ENCODE measurements at places on chromosomes 2 and 18.

- DNase-seq = peak; percentile 40
Measured at GRCh38 chr2:230052299-230052698, 16.4 kb downstream of the SLC16A14 start.

GRCh38 chr2:9095690-9096089 is 92.2 kb upstream of the MBOAT2 start:
- DNase-seq = peak; percentile 65

- DNase-seq = no peak
Measured at GRCh38 chr18:63306819-63307550, 12.6 kb downstream of the BCL2 start.

GRCh38 chr2:31237348-31238017 is 3.5 kb downstream of the EHD3 start:
- DNase-seq = no peak

GRCh38 chr18:58205443-58206160 is 161.6 kb downstream of the NEDD4L start:
- peak; percentile 86 for DNase-seq

DNA sequence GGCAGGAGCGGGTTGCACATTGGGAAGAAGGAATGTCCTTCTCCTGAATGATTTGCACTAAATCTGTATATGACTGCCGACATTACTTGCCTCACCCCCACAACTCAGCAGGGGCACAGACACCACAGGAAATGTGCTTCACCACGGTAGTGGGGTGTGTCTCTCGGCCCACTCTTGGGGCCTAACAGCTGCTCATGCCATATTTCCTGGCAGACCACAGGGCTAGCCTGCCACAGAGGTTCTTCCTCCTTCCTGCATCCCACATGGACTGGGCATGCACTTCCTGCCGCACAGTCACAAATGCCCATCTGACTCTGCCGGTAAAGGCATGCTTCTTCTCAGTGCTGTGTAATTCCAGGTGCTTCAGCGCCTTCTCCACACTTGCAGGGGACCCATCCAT is 10.3 kb upstream of the PAPOLG start:
- DNase-seq = peak; percentile 3

DNA sequence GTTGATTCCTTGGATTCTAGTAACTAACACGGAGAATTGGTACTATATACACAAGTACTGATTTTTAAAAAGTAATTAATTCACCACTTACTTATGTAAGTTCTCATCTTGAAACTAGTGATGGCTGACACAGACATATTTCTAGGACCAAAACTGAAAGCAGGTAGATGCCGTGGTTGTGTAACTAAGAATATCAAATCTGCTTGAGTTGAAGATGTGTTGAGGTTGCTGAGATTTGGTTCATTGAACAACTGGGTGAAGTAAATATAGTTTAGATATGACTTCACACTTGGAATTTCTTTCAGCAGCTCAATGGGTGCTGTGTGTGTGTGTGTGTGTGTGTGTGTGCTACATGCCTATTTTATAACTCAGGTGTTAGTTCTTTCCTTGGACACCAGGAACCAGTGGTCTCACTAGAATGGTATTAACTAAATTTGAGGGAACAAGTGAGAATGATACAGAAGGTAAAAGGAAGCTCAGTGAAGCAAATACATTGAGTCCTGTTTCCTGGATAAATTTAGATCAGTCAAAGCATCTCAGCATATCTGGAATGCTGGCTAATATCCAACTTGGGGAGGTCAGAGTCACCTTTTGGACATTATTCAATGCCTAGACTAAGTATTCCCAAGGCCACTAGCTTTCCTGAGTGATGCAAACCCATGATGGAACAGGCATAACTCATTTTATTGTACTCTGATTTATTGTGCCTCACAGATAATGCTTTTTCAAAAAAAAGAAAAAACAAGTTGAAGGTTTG is 110.7 kb upstream of the ZEB2 start:
- no peak for DNase-seq

DNA sequence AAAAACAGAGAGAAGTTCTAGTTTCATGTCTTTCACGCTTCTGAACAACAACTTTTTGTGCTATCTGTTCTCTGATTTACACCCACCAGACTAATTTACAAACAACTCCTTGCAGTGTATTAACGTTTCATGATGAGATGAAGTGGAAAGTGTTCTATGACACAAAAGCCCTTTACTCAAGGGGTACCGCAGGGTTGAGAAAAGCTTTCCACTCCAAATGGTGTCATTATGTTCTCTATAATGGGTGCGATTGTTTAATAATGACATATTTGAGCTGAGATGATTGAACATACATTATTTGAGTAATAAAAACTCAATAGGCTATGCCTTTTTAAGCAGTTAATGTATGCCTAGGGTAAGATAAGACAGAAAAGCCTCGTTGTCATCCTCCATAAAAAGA is 76.3 kb downstream of the ACTR3 start:
- no peak for DNase-seq

DNA sequence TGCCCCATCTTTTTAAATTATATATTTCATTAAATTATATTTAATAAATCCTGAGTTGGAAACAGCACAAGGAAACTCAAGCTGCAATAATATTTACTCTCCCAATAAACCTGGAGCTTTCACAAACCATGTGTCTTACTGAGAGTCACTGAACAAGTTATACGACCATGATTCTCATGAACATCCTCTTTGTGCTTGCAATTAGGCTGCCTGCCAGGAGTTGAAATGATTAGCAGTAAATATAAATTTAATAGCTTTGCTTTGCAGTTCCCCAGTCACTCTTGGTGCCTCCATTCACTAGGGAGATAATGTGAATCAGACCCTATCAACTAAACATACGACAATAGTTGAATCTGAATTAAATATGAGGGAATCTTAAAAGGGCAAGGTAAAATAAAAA is 905.1 kb downstream of the NRXN1 start:
- DNase-seq = no peak

- no peak for DNase-seq
Measured at GRCh38 chr2:138087751-138088593, 123.7 kb downstream of the HNMT start.

- no peak for DNase-seq
Measured at GRCh38 chr2:226799976-226800940, 638 bp upstream of the IRS1 start.
